Heart right ventricle (tissue), 16 donors: ENCODE measurements at places on chromosomes 7 and 10.

DNA sequence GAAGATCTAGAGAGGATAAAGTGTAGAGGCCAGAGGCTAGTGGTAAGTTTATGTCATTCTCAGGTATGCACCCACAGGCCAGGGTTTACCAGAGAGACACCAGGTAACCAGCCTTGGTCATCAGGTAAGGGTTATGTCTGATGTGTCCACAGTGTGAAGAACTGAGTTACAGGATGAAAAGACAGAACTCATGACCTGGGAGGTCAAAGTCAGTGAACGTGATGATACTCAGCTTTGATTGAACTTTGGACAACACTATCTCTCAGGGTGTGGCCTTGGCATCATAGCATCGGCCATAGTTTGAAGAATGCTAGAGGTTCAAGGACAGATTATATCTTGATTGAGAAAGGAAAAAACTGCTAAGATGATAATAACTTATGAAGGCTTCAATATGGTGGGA, 37.5 kb downstream of the MGAM start:
- DNase-seq, result no peak

DNA sequence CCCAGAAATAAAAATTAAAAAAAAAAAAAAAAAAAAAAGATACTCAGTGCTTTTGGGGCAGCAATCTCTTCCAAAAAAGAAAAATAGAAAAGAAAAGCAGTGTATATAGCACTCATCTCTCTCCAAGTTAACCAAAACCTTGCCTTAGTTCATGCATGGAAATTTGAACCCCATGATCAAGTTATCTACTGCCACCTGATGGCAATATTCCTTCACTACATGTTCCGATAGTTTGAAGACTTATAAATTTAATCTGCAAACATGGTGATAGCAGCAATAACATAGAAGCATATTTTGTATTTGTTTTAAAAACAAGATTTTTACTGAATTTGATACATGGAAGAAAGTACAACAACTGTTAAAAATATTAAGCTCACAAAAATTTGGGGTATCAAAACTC, 48.6 kb upstream of the SLIT1 start:
- DNase-seq, result no peak

- DNase-seq, result no peak
Measured at GRCh38 chr7:114302858-114303257, 111.8 kb upstream of the FOXP2 start.

- DNase-seq, result no peak
Measured at GRCh38 chr10:125549653-125550052, 133.3 kb downstream of the TEX36 start.

GRCh38 chr10:70672165-70673042, at the start of gene ADAMTS14:
Gene ADAMTS14, plus strand, starts transcription at chr10:70672506. Its CDS starts 297 bp downstream, at chr10:70672803.
- no peak for DNase-seq

- no peak for DNase-seq
Measured at GRCh38 chr10:132544744-132545658, 7.4 kb downstream of the INPP5A start.

DNA sequence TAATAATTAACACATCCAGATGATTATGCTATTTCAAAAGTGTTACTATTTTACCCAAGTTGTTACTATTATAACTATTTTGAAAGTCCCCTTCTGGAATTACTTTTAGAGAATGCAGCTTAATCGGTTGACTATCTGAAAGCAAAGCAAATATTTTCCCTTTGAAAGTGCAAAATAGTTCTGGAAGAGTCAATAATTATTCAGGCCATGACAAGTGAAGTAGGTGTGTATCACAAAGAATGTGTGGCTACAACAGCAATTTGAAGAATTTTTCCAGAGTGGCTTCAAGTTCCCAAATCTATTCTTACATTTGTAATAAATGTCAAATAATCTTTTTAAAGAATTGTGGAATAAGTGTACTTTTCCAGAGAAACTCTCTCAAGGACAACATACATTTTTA, 42.8 kb downstream of the RNLS start:
- DNase-seq, result no peak

- no peak for DNase-seq
Measured at GRCh38 chr10:19120381-19120908, 71.8 kb downstream of the MALRD1 start.

GRCh38 chr7:133698127-133698526, 429.0 kb upstream of the LRGUK start:
- DNase-seq, result no peak

GRCh38 chr7:30041526-30042269, 13.5 kb downstream of the PLEKHA8 start:
- no peak for DNase-seq

GRCh38 chr10:71068861-71069271, 143.5 kb upstream of the UNC5B start:
- DNase-seq, result peak; percentile 64

DNA sequence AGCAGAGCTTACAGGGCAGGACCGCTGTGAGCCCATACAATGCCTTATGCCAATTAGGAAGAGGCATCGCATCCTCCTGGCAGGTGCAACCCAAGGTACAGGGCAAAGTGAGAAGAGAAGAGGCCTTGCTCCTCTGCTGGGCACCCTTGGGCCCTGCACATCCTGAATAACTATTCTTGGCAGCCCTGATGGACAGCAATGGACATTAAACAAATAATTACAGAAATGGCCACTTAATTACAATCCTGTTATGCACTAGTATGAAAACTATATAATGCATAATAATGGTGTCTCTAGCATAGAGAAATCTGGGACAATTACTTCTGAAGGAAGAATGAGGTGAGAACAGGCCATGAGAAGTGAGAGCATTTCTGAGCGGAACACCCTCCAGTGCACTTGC, 83.5 kb downstream of the PLPP4 start:
- DNase-seq, result no peak

- no peak for DNase-seq
Measured at GRCh38 chr10:25398680-25399079, 223.9 kb downstream of the GPR158 start.

DNA sequence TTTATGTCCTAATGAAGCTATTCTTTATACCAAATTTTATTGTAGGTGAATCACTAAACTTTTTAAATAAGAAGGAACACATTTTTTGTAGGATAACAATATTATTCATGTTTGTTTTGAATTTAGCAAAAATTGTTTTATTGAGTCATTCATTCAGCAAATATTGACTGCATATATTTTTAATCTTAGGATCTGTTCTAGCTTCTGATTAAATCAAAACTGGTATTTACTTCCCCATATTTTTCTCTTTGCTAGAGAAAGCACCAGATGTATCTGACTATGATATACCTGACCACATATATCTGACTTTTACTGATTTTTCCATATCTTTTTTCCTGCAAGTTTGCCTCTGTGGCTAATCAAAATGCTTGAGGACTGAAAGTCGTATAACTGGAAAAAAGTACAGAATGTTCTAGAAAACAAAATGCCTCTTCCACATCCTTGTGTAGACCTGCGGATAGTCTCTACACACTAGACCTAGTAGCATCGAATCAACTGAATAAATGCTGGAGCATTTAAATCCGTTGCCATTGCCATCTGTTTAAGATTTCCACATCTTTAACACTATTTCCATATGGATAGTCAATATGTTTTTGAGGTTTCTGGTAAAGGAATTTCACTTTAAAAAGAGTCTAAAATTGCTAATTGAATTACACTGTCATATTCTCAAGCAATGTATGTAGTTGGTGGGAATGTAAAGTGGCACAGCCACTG, 594.7 kb downstream of the KCNMA1 start:
- no peak for DNase-seq

GRCh38 chr10:91924212-91925021, 847 bp downstream of the BTAF1 start:
- DNase-seq, result no peak

GRCh38 chr10:84987039-84987438, 658.6 kb downstream of the CCSER2 start:
- DNase-seq, result no peak

DNA sequence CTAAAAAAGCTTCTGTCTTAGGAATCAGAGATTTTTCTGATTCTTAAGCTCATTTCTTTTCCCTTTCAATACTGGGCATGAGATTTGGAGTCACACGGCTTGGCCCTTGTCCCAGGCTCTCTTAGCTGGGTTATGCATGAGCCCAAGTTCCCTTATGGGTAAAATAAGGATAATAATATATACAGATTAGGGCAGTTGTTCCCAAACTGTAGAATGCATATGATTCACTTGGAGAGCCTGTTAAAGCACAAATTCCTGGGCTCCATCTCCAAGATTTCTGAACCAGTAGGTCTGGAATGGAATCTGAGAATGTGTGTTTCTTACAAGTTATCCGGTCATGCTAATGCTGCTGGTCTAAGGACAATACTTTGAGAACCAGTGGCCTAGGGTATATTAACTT, 154.0 kb downstream of the REEP3 start:
- DNase-seq, result no peak

DNA sequence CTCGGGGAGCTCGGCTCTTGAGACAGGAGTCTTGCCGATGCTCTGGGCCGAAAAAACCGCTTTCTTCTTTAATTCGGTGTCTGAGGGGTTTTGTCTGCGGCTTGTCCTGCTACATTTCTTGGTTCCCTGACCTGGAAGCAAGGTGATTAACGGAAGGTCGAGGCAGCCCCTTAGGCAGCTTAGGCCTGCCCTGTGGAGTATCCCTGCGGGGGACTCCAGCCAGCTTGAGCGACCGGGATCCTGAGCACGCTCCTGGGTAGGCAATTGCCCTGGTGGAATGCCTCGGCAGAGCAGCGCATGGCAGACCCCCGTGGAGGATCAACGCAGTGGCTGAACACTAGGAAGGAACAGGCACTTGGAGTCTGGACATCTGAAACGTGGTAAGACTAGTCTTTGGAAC, 30.5 kb upstream of the GHITM start:
- no peak for DNase-seq

DNA sequence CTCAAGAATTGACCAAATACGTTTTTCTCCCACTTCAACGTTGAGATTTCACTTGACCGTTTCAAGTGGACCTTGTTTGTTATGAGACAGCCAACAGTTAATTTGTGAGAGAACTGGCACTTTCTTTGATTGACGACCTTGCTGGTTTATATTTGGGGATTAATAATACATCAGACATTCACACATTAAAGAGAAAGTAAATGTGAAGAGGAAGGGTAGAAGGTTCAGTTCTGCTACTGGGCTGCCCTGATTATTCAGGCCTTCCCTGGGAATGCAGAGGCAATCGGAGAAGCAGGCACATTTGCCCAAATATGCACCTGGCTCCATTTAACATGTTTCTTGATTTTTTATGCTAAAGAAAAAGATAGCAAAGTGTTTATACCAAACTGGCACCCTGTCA, 114.1 kb downstream of the POU6F2 start:
- DNase-seq, result no peak

- no peak for DNase-seq
Measured at GRCh38 chr10:113350311-113351040, 202.4 kb upstream of the HABP2 start.

GRCh38 chr7:26667514-26668133, 196.8 kb downstream of the SKAP2 start:
- DNase-seq, result peak; percentile 75

- DNase-seq, result peak; percentile 21
Measured at GRCh38 chr7:129453510-129454248, 19.4 kb downstream of the STRIP2 start.

DNA sequence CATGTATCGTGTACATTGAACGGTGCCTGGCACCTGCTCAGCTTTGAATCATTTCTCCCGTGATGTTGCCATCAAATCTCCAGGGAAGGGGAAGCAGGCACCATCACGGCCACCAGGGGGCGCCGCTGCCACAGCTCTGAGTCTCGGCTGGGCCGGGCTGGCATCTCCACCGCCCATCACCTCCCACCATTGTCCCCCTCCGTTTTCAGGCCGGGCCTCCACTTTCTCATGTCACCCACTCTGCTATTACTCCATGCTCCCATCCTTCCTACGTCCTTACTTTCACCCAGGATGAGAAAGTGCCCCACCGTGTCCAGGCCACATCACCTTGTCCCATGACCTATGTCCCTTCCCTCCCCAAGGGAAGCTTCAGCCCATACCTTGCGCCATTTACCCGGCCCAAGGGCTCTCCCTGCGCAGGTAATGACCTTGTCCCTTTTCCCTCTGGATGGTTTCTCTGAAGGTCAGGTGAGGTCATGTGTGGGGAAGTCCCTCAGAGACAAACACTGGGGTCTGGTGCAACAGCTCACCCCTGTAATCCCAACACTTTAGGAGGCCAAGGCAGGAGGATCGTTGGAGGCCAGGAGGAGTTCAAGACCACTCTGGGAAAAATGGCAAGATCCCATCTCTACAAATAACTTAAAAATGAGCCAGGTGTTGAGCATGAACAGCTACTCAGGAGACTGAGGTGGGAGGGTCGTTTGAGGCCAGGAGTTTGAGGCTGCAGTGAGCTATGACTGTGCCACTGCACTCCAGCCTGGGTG, 31.8 kb upstream of the OCM2 start:
- peak; percentile 64 for DNase-seq

DNA sequence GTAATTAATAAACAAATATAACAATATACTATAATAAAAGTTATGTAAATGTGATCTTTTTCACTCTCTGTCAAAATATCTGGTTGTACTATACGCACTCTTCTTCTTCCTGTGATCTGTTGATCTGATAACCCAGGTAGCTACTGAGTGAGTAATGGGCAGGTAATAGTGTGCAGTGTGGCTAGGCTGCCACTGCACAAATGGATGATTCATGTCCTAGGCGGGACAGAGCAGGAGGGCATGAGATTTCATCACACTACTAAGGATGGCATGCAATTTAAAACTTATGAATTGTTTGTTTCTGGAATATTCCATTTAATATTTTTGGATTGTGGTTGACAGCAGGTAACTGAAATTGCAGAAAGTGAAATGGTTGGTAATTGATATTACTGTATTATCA, 44.5 kb downstream of the TAS2R16 start:
- DNase-seq, result no peak

DNA sequence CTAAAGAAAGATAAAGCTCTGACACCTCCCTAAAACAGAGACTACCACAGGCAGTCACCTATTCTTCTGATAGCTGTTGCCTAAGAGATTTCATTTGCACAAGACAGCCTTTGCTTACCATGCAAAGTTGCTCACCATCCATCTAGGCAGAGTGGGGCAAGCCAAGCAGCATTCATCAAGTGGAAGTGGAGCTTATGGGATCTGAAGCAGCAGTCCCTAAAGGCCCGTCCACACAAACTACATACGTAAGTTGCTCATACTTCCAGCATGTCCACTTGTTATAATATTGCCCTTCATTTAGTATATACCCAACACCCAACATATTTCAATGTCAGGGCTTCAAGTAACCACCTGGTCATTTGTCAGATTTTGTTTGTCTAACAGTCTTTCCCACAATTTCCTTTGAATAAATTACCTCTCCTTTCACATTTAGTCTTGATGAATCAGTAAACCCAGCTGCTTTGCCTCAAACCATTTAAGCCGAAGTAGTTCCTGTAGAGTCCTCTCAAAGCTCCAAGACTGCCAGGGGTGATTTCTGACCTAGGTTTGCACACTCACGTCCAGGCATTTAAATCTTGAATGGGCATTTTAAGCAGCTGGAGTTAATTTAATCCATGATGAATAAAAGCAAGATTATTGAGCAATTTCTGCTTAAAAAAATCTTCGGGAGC, 67.9 kb downstream of the ATAD1 start:
- no peak for DNase-seq
